ENCODE measurements at places on chromosomes 2 and 18.

DNA sequence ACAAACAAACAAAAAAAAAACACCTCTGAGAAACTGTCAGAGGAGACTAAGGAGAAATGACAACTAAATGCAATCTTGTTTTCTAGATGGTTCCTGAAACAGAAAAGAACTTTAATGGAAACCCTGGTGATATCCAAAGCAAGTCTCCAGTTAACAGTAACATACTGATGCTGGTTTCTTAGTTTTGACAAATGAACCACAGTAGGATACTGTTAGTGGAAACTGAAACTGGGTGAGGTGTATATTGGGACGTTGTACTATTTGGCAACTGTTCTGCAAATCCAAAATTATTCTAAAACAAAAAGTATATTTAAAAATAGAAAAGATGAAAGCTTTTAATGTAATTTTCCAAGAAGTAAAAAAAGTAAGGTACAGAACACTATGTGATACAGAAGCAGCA, 11.4 kb downstream of the SESTD1 start:
- DNase-seq, result no peak

DNA sequence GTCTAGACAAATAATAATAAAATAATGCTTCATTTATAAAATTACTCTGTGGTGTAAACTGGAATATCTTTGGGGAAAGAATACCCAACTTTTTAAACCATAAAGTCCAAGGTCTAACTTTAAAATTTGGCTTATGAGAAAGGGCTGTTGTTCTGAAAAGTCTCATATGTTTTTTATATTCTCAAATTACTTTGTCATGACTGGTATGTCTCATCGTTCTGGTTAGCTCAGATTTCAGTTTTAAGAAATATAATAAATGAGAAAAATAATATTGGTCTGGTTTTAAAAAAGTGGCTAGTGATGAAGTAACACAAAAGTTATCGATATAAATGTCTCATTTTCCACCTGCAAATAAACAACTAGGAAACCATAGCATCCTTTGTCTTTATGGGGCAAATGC, 1658.1 kb downstream of the LRP1B start:
- DNase-seq, result no peak

DNA sequence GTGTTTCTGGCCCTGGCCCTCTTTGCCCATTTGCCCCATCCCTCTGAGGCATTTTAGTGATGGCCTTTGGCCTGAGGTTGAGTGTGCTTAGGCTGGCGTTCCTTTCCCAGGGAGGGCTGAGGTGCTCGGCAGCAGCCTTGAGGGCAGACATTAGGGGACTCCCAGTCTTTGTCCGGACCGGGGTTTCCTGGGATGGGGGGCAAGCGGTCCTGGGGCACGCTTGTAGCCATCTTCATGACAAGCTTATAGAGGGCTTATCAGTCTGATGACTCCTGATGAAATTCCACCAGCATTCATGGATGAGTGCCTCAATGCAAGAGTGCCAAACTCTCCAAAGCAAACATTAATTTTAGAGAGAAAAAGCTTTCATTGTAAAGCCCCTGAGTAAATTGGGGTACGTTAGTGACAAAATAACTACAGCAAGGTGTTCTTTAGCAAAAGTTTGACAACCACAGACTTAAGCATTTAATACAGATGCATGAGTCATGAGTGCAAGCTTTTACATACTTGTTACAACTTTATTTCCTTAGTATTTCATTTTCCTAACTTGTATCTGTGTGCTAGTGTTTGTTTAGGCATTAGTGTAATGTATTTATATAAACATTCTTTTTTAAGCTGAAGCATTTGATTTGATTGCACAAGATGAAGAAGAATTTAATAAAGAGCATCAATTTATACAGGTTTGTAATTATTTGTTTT, 45.6 kb downstream of the CEP192 start:
- DNase-seq, result no peak

DNA sequence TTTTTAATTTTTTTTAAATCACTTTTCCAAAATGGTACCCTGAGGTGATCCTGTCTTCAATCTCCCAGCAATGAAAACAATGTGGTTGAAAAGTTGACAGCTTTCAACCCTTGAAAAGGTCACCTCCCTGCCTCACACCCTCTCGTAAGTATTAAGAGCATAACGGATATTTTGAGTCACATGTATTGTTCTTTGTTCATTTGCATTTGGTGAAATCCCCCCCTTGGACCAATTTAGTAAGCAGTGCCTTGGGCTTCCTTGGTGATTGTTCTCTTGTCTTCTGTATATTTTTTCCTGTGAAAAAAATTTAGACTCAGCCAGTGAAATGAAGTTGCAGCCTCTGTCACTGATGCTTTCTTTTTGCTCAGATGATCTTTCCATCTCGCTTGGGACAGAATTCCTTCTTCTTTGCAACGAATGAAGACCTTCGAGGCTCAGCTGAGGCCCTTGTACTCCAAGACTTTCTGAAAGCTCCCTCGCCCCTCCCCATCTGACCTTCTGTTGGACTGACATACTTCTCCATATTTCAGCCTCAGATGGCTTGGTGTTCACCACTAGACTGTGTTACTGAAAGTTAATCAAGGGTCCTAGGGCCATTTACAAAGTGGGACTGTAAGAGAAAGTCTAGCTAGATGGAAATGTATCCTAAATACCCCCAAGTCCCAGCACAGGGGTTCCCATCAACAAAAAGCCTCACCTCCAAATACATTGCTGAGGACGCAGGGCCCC, 158.4 kb downstream of the BCL2 start:
- no peak for DNase-seq

GRCh38 chr18:63788447-63789096, 13.4 kb downstream of the SERPINB7 start:
- no peak for DNase-seq

Measured in hippocampal formation (tissue), 2 donors.